ENCODE measurements at places on chromosomes 1 and 21.

DNA sequence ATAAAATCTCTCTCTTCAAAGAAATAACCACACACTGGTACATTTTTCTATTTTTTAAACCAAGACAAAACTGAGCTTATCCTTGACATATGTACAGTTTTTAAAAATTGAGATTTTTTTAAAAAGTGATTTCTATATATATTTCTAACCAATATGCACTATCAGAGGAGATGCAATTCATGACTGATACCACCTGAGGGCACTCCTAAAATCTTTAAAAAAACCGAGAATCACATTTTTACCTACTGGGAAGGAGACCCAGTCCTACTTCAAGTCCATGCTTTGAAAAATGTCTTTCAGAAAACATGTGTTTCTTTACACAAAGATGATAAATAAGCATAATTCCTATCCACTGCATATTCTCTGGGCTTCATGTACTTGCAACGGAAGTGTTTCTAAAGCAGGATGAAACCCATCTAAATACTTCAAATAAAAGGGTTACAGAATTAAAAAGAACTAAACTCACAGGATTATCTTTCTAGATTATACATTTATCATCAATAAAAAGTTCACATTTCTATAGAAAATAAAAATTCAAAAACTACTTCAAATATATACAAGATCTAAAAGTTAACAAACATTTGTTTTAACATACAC is 98.6 kb downstream of the ENAH start:
- no peaks in the 10 kb centered on the region for H3K36me3 ChIP-seq
- DNase-seq, result no peak
- no peaks in the 10 kb centered on the region for H3K4me1 ChIP-seq
- peaks cover under 1% of the 10 kb centered on the region for H3K27me3 ChIP-seq
- H3K4me3 ChIP-seq, result no peak overlapping the region
- no peak overlapping the region for H3K27ac ChIP-seq

GRCh38 chr1:52601991-52602855 is at the start of gene GPX7:
Gene GPX7, plus strand, starts transcription at chr1:52602371. Its CDS starts 39 bp downstream, at chr1:52602410.
- H3K27ac ChIP-seq, result peak within 1 kb of the TSS; percentile 96
- H3K4me3 ChIP-seq, result peak within 1 kb of the TSS; percentile 88
- H3K27me3 ChIP-seq, result no peaks in the 10 kb centered on the region
- H3K4me1 ChIP-seq, result peaks cover 46% of the 10 kb centered on the region

GRCh38 chr1:44511769-44512168 is 106.7 kb downstream of the RNF220 start:
- no peak overlapping the region for H3K4me3 ChIP-seq
- peaks cover 40% of the 10 kb centered on the region for H3K27me3 ChIP-seq
- H3K36me3 ChIP-seq, result no peaks in the 10 kb centered on the region
- peaks cover 11% of the 10 kb centered on the region for H3K4me1 ChIP-seq
- no peak overlapping the region for H3K27ac ChIP-seq

DNA sequence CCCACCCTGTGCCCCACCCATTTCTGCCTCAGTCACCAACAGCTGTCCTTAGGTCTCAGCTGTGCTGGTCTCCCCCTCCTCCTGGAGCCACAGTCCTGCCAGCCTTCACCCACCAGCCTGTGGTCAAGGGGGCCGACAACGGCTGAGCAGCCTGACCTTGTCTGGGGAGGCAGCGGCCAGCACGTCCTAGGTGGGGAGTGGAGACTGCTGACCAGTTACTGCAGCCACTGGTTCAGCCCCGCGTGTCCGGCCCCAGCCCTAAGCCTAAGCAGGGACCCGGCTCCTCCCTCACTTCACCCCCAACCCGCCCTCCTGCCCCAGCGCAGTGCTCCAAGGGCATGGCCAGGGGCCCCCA is 79.2 kb downstream of the MORN1 start:
- H3K36me3 ChIP-seq, result peaks cover 29% of the 10 kb centered on the region
- no peaks in the 10 kb centered on the region for H3K27me3 ChIP-seq
- no peak overlapping the region for H3K27ac ChIP-seq
- peaks cover 14% of the 10 kb centered on the region for H3K4me1 ChIP-seq
- peak; percentile 38 for DNase-seq
- no peak overlapping the region for H3K4me3 ChIP-seq

GRCh38 chr1:19418503-19418971 is 66.8 kb downstream of the CAPZB start:
- H3K4me1 ChIP-seq, result peaks cover 76% of the 10 kb centered on the region
- DNase-seq, result no peak
- H3K27me3 ChIP-seq, result no peaks in the 10 kb centered on the region

DNA sequence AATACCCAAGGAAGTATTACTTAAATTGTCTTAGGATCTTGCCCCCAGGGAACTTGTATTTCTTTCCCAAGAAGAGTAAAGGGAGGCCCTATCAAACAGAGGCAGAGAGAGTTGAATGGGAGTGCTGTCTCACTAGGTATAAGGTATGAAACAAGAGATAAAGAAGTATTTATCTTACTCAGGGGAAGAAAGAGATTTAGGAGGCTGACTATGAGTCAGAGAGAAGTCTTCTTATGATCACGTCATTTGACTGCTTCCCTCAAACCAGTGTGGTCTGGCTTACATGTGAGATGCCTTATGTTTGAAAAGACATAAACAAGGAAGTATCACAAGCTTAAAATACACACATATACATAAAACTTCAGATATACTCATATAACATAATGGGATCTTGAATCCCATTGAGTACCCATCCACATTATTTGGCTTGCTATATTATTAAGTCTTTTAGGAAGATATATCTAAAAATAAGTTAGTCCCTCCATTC is 29.6 kb downstream of the DUSP10 start:
- no peak for DNase-seq
- peaks cover 88% of the 10 kb centered on the region for H3K4me1 ChIP-seq
- H3K27ac ChIP-seq, result peak overlapping the region; percentile 88
- H3K4me3 ChIP-seq, result peak overlapping the region; percentile 8

DNA sequence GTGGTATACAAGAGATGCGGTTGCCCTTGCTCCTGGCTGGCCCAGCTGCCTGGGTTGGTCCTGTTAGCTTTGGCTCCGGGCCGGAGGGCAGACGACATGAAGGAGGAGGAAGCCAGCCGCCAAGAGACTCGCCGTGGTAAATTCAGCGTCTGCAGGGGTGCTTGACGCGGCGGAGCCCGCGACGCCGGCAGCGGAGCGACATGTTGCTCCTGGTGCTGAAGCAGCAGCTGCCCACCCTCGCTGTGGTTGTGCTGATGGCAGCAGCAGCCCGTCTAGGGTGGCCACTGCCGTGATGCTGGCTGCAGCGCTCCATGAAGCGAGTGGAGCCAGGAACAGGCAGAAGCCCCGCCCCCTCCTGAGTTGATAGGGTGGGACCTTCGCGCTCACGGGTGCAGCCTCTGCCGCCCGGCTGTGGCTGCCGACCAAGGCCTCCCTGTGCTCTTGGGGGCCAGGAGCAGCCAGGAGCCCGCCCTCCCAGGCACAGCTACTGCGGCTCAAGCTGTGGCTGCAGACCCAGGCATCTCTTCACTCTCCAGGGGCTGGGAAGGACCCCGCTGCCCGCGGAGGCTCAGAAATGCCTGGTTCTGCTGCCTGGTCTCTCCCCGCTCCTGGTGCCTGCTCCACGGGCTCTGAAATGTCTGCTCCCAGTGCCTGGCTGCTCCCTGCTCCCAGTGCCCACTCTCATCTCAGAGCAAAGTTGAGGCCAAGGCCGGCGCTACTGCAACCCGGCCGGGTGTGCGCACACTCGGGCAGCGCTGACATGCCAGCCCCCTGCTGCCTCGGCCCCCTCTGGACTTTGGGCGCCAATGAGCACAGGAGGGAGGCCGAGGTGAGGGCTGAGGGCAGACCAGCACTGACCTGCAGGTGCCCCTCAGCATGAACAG is 4.4 kb upstream of the ZNF692 start:
- H3K4me1 ChIP-seq, result peaks cover 42% of the 10 kb centered on the region
- peak overlapping the region; percentile 82 for H3K27ac ChIP-seq
- peaks cover 5% of the 10 kb centered on the region for H3K36me3 ChIP-seq
- no peaks in the 10 kb centered on the region for H3K27me3 ChIP-seq
